CD4-positive, alpha-beta memory T cell (primary cell): ENCODE measurements at places on chromosomes 13 and 19.

GRCh38 chr13:72662548-72662947 is 64.9 kb downstream of the MZT1 start:
- H3K27ac ChIP-seq: no peak overlapping the region

- H3K4me1 ChIP-seq: no peaks in the 10 kb centered on the region
- H3K36me3 ChIP-seq: peaks cover 5% of the 10 kb centered on the region
- no peak overlapping the region for H3K4me3 ChIP-seq
Observed at GRCh38 chr13:44974056-44974793, 15.0 kb downstream of the NUFIP1 start.

- no peaks in the 10 kb centered on the region for H3K4me1 ChIP-seq
- no peak for DNase-seq
- no peak overlapping the region for H3K4me3 ChIP-seq
- no peaks in the 10 kb centered on the region for H3K27me3 ChIP-seq
- no peaks in the 10 kb centered on the region for H3K36me3 ChIP-seq
Observed at GRCh38 chr19:32924200-32924599, 47.6 kb downstream of the CEP89 start.

DNA sequence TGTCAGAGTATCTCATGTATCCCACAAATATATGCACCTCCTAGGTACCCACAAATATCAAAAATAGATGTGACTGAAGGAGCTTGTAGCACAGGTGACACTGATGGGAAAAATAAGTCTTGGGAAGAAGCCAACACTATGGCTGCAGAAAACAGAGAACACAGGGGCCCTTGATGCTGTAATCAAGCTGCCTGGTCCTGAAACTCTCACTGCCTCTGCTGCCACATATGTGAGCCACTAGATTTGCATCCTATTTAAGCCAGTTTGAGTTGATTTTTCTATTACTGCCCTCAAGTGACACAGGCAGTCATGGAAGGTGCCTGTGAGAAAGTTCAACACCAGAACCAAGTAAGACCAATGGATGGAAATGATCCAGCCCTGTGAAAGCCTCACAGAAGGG is 720.8 kb downstream of the UQCRFS1 start:
- DNase-seq: no peak
- H3K36me3 ChIP-seq: no peaks in the 10 kb centered on the region
- no peaks in the 10 kb centered on the region for H3K27me3 ChIP-seq
- no peak overlapping the region for H3K4me3 ChIP-seq
- no peak overlapping the region for H3K27ac ChIP-seq

GRCh38 chr13:39510316-39510695 is 92.7 kb downstream of the LHFPL6 start:
- no peaks in the 10 kb centered on the region for H3K27me3 ChIP-seq
- no peak overlapping the region for H3K27ac ChIP-seq

DNA sequence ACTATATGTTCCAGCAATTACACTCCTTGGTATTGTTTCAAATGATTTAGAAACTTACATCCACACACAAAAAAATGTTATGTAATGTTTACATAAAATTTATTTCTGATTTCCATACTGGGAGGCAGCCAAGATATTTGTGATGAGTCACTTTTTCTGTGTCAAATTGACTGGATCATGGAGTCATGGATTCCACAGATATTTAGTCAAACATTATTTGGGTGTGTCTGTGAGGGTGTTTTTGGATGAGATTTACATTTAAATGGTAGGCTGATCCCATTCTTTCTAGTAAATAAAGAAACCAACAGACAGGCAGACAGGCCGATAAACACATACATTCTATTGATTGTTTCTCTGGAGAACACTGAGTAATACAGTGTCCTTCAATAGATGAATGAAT is 562.8 kb downstream of the SLITRK6 start:
- no peak overlapping the region for H3K27ac ChIP-seq
- H3K4me3 ChIP-seq: no peak overlapping the region
- DNase-seq: no peak

GRCh38 chr13:47081246-47081645 is 184.4 kb upstream of the HTR2A start:
- no peaks in the 10 kb centered on the region for H3K4me1 ChIP-seq
- H3K36me3 ChIP-seq: no peaks in the 10 kb centered on the region
- H3K27ac ChIP-seq: no peak overlapping the region
- no peak for DNase-seq
